ENCODE measurements at places on chromosomes 6 and 20.

GRCh38 chr20:44070139-44070900 lies 116.7 kb downstream of the JPH2 start:
- no peak for DNase-seq

- DNase-seq, result no peak
These were observed 171.0 kb downstream of the GPX5 start for GRCh38 chr6:28696682-28697081.

GRCh38 chr6:7749478-7749877 lies 23.6 kb downstream of the BMP6 start:
- DNase-seq, result no peak

DNA sequence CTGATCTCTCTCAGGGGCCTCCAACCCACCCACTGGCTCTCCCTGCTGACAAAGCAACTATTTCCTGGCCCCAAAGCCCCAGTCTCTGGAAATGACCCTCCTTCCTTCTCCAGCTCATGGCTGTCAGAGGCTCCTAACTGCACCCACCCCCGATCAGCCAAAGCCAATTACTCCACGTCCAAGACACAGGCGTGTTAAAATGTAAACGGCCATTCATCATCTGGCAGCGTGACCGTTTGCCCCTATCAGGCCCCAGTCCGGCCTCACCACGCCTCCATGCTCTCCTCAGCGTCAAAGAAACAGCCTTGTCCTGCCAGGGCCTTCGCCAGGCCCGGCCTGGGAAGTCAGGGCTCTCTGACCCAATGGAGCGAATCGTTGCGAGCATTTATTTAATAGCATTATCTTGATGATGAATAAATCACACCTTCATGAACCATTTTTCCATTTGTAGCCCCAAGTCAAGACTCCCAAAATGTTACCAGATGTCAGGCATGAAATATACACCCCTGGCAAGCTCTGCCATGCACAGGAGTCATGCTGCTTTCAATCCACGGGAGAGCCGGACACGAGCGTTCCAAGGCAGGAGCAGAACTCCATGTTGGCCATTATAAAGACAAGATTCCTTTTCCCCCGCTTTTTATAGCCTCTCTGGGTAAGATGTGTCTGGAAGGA lies 17.7 kb downstream of the RIPOR3 start:
- no peak for DNase-seq

GRCh38 chr20:18527836-18528235 lies 20.1 kb downstream of the SEC23B start:
- no peak for DNase-seq

GRCh38 chr20:40286975-40287531 lies 402.0 kb downstream of the MAFB start:
- DNase-seq, result no peak

DNA sequence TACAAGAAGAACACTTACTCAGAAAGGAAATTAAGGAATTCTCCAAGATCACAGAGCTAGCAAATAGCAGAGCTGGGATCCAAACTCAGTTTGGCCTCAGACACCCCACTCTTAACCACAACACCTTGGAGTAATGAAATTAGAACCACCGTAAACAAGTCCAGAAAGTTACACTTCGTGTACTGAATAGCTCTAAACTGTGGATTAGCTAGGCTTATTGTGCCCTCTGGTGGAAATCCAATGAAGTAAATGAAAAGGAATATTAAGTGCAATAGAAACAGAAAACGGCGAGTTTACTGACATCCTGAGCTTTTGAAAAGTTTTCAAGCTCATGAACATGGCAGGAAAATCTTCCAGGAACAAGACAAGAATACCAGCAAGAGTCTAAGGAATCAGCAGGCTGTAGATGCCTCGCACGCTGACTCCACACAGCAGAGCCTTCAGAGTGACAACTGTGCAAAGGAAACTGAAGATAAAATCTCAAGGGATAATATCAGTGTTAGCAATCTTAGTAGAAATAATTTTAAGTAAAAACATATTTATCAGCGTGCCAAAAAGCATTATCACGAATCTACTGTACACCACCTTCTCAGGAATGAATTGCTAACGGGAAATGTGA lies 34.6 kb downstream of the FBXO5 start:
- no peak for DNase-seq

- no peak for DNase-seq
These were observed 22.8 kb downstream of the ECT2L start for GRCh38 chr6:138818496-138819194.

DNA sequence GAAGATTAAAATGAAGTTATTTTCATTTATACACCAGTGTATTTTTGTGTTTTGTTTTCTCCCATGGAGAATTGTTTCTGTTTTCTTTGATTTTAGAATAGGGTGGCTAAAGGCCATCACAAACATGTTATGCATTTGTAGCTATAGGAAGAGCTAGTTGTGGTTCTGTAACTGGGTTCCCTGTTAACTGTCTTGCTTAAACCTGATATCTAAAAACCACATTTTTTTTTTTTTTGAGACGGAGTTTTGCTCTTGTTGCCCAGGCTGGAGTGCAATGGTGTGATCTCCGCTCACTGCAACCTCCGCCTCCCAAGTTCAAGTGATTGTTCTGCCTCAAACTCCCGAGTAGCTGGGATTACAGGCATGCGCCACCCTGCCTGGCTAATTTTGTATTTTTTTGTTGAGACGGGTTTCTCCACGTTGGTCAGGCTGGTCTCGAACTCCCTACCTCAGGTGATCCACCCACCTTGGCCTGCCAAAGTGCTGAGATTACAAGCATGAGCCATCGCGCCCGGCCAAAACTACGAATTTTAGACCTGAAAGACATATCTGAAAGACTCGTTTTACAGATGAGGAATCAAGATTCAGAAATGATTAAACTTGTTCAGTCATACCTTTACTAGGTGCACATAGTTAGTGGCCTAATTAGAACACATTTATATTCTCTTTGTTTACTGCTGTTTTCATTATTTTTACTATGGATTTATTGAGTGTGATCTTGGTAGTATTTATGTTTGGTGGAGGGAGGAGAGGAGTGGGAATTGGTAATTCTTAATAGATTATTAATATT lies 18.0 kb downstream of the SCAF8 start:
- DNase-seq, result no peak

GRCh38 chr6:1316489-1316971 lies 4.6 kb downstream of the FOXQ1 start:
- no peak for DNase-seq

- DNase-seq, result no peak
These were observed 50.6 kb upstream of the MRPS10 start for GRCh38 chr6:42268016-42268834.

GRCh38 chr6:45001663-45002062 lies 326.5 kb upstream of the RUNX2 start:
- no peak for DNase-seq

DNA sequence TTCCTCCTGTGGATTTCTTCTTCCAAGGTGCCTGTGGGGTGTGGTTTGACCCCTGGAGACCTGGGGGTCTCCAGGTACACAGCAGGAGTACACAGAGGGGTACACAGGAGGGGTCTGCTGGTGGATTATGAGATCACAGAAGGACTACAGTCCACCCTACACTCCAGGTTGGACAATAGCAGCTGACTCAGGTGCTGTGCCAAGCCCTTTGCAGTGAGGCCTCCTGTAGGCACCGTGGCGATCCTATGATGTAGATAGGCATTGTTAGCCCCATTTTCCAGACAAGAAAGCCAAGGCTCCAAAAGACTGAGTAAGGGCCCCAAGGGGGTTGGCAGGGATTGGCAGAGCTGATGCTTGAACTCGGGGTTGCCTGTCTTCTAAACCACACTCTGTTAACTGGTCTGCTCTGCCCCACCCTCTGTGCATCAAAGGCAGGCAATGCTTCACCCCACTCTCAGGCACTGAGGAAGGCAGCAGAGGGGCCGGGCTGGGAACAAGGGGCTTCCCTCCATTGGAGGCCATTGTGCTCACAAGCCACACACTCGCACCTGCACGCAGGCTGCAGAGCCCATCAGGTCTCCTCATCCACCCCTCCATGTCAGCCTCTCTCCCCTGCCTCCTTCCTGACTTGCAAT lies 77.5 kb upstream of the SIRPA start:
- no peak for DNase-seq

- DNase-seq, result no peak
These were observed 212.1 kb upstream of the MARCKS start for GRCh38 chr6:113644861-113645575.

DNA sequence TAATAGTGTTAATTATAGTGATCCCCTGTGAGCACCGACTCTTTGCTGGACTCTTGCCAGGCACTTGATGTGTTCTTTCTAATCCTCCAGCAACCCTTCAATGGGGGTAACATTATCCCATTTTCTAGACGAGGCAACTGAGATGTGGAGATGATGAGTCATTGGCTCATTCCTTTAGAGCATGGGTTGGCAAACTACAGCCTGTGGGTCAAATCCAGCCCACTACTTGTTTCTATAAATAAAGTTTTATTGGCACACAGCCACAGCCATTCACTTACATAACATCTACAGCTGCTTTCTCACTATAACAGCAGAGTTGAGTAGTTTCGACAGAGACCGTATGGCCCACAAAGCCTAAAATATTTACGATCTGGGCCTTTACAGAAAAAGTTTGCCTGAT lies 249.5 kb upstream of the KCNG1 start:
- DNase-seq, result no peak

DNA sequence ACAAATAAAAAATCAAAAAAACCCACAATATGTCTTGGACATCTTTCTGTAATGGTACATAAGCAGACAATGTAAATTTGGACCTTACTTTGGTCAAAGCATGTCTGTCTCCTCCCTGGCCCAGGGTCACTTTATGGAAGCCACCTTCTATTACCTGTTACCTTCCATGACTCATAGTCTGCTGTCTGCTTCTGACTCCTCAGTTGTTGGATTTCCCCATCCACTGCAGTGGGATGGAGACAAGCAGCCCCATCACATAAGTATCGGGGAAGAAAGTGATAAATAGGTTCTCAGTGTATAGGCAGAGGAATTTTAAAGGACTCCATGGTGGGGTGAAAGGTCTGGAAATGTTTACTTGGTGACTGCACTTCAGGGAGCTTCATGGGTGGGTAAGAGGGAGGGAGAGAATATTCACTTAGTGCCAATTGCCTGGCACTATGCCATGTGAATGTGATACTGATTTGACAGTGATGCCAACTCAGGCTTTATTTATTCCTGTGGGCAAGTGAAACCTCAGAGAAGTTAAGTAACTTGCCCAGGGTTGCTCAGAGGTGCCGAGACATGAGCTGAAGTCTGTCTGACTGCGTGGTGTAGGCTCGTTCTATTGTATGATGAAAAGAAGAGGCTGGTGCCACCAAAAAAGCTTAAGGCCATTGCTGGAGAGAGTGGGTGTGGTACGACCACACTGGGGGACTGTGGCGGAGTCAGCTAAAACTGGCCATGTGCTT lies 175.6 kb upstream of the RNF24 start:
- DNase-seq, result no peak

- no peak for DNase-seq
These were observed 23.7 kb downstream of the SERPINB1 start for GRCh38 chr6:2817903-2818443.

DNA sequence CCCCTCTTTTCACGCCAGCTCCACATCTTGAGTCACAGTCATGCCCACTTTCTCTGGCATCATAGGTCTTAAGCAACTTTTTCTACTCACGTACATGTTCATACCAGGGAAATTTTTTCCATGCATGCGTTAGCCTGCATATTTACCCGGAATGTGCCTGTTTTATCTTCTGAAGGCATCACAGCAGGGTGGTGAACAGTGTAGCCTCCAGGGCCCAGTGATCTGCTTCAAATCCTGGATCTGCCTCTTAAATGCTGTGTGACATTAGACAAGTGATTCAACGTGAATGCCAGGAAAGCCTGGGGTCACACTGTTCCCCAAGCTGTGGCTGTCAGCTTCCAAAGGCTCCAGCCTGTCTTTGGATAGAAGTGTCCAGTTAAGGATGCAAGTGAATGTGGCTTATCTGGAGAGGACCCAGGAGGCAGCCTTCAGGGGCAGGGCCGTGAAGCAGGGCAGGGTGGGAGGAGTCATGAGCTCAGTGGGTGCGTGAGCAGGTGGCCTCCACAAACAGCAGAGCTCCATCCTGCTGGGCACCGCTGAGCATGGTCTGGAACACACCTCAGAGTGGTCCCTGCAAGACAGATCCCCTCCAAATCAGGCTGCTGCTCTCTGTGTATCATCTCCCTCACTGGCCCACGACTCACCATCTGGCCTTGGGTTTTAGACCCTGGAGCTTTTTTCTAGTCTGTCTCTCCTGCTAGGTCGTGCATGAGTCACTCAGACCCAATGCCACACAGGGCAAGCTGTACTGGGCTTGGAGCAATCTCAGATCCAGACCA lies 30.4 kb upstream of the CD93 start:
- no peak for DNase-seq

DNA sequence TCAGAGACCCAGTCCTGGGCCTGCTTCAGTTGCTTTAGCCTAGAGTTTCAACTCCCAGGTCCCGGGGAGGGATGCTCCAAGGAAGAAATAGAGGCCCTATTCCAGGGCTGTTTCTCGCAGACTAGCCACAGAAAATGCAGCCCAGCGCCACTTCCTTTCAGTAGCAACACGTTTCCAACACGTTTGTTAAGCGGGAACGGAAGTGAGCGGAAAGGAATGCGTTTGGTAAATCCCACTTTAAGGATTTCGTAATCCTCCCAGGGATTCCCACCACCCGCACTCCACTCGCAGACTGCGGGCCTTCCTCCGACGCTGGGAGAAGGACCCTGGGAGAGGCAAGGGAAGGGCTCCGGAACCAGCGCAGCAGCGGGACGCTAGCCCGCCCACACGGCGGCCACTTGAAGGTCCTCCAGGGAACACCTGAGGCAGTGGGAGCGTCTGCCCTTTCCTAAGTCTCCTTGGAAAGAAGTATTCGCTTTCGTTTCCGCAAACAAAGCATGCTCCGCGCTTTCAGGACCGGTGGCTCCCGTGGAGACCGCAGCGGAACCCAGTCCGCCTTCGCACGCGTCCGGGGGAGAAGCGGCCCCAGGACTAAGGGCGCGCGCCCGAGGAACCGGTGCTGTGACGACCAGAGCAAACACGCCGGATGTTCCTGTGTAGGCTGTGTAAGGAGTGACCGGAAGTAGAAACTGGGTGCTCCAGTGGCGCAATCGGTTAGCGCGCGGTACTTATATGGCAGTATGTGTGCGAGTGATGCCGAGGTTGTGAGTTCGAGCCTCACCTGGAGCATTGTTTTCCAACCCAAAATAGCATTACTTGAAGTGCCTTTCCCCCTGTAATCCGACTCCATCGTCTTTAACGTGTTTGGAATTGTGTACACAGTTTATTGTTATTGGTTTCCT lies 227.6 kb upstream of the PRSS16 start:
- peak; percentile 29 for DNase-seq

- no peak for DNase-seq
These were observed 22.1 kb downstream of the PABPC1L start for GRCh38 chr20:44931911-44932310.

- no peak for DNase-seq
These were observed 448.0 kb downstream of the EYS start for GRCh38 chr6:65259059-65259458.

DNA sequence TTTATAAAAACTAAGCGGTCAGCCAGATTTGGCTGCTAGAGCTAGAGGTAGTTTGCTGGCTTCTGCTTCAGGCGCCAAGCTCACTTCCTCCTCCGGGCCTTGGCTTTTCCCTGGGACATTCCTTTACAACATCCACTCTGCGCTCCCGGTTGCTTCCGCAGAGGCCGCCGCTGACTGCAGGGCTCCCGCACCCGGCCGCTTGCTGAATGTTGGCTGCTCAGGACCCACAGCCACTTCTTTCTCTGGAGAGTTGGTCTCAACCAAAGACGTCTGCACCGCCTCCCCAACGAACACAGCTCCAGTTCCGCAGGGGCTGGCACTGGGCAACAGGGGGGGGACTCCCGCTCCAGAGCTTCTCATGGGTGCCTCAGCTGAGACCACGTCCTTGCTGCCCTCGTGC lies 282.8 kb downstream of the TFAP2C start:
- DNase-seq, result no peak
